ENCODE measurements at places on chromosomes 3 and 15.

GRCh38 chr15:66269326-66270090, 16.0 kb upstream of the MEGF11 start:
- no peak for DNase-seq

- no peak for DNase-seq
These were observed 6.0 kb downstream of the GATM start for GRCh38 chr15:45372041-45372995.

- DNase-seq = no peak
These were observed 175.5 kb downstream of the RAB11A start for GRCh38 chr15:66044837-66045236.

GRCh38 chr15:50181969-50182218, at the start of gene SLC27A2:
Gene SLC27A2, plus strand, starts transcription at chr15:50182196. Its CDS starts 232 bp downstream, at chr15:50182428.
- no peak for DNase-seq

- no peak for DNase-seq
These were observed 1.6 kb downstream of the C15orf39 start for GRCh38 chr15:75203017-75203907.

DNA sequence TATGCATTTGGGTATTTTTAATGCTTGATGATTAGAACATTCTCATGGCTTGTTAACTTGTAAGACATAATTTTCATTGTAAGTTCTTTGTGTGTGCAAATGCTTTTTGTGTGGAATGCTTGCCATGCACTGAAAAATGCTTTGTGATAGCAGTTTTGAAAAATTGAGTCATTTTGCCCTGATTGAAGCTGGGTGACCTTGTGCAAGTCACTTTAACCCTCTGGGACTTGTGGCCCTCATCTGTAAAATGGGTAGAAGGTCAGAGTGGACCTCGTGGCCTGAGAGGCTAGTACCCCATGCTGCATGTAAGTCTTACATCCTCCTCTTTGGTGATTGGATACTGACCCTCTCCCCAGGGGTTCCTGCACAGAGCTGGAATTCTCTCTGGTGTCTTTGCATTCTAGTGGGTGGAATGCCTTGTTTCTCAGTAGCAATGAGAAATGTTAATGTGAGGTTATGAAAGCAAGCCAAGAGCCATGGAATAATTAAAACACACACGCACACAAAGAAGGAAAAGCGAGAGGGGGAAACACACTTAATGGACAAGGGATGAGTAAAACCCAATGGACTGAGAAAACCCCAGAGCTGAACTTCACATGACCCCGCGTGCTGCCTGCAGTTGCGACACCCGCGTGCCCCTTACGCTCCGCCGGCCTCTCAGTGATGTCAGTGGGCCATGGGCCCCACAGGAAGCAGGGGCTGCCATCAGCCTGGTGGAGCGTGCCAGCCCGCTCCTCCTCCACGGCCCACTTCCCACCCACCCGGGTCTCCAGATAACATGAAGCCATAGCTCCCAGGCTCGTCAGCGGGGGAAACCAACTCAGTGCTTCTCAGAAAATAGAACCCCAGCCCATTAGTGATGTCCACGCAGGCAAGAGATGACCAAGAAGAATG, 44.0 kb downstream of the SMAD3 start:
- DNase-seq = no peak

GRCh38 chr15:50953302-50953701, 44.8 kb downstream of the AP4E1 start:
- no peak for DNase-seq

DNA sequence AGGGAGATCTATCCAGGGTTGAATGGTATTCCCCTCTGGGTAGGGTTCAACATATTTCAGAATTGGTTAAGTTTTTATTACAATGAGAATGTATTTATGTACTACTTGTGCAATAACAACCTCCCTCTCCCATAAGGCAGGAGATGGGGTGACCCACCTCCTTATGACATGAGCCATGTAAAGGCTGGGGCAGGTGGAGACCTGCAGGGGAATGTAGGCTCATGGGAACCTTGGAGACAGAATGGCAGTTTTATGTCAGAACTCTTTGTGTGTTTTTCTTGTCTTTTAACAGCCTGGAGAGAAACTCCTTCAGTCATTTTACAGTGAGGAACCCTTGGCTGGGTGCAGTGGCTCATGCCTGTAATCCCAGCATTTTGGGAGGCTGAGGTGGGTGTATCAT, 24.6 kb upstream of the INSYN1 start:
- no peak for DNase-seq

GRCh38 chr15:57358571-57358970, 17.7 kb upstream of the CGNL1 start:
- no peak for DNase-seq

DNA sequence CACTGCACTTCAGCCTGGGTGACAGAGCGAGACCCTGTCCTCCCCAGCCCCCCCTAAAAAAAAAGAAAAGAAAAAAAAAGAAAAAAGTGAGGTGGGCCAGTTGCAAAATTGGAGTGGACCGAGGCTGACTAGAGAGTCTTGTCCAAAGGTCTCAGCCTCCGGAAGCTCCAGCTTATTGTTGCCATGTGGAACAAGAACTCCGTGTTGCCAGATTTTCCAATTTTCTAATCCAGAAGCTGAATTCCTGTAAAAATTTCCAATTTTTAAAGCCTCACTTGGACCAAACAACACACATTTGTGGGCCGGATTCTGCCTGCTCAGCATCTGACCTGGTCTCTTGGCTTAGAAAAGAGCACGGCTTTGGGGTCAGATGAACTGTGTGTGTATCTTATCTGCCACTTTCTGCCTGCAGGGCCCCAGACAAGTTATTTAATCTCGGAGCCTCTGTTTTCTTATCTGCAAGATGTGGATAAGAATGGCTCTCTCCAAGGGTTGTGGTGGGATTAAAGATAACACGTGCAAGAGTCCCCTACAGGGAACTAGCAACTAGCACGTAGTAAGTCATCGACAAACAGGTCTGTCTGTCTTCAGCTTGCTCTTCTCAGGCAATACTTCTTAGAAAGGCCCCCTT, 73.7 kb upstream of the TLE3 start:
- DNase-seq = no peak

- DNase-seq = no peak
These were observed 161.0 kb upstream of the CTDSPL start for GRCh38 chr3:37700466-37701248.

- no peak for DNase-seq
These were observed 42.6 kb upstream of the SLC4A7 start for GRCh38 chr3:27526614-27527315.

- DNase-seq = no peak
These were observed 364.6 kb upstream of the AGTR1 start for GRCh38 chr3:148333091-148333490.

- DNase-seq = no peak
These were observed 276.2 kb upstream of the SGO1 start for GRCh38 chr3:20462226-20462625.

GRCh38 chr15:98501632-98502031, 146.7 kb upstream of the IGF1R start:
- DNase-seq = no peak

DNA sequence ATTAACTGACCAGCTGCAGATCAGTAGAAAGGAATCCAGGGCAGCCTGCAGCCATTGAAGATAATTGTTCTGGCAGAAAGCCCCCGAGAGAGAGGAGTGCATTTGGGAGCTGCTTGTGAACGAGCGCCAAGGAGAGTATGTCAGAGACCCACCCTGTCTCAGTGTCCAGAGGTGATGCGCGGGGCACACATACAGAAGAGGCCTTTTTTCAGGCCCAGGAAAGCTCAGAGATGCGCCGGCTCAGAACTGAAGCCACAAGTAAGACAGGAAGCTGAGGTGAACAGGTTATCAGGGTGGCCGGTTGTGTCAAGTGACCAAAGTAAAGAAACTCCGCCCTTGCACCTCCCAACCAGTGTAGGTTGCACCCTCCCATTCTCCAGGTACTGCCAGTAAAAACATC, 59.8 kb upstream of the HEG1 start:
- no peak for DNase-seq

DNA sequence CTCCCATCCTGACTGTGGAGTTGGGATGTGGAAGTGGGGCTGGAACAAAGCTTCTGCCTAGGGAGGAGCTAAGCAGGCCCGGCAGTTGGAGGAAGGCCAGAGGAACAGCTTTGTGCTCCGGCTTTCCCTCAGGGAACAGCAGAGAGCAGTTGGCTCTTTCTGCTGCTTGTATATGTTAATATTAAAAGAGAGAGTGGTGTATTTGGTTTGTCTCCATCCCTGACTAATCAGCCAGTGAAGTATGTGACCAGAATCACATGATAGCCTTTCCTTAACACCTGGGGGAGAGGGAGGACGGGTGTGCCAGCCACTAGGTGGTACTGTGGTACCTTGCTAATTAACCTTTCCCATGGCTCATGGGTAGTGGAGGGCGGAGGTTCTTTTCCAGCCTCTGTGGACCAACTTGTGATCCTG, 10.0 kb downstream of the EIF2B5 start:
- peak; percentile 53 for DNase-seq

DNA sequence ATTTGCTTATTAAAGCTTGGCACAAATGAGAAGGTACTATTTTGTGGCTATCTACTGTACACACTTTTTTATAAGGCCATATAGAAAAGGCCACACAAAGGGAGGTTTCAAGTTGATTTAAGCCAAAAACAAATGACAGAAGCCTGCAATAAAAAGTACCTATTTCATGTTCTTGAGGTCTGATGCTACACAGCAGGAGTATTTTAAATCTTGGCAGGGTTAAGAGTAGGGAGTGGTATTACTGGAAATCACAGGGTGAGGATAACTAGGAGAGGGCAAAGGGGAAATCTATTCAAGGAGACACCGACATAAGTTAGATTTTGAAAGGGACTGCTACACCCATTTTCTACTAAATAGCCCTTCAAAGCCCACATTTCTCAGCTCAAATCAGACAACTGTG, 146.2 kb downstream of the GREM1 start:
- DNase-seq = no peak

GRCh38 chr3:88410259-88410658, 260.5 kb downstream of the C3orf38 start:
- peak; percentile 5 for DNase-seq

- no peak for DNase-seq
These were observed 930.6 kb upstream of the EPHA6 start for GRCh38 chr3:95883801-95884200.

GRCh38 chr3:138030734-138031280, 20.8 kb downstream of the CLDN18 start:
- no peak for DNase-seq

GRCh38 chr3:31858439-31858838, 122.6 kb downstream of the OSBPL10 start:
- DNase-seq = no peak

DNA sequence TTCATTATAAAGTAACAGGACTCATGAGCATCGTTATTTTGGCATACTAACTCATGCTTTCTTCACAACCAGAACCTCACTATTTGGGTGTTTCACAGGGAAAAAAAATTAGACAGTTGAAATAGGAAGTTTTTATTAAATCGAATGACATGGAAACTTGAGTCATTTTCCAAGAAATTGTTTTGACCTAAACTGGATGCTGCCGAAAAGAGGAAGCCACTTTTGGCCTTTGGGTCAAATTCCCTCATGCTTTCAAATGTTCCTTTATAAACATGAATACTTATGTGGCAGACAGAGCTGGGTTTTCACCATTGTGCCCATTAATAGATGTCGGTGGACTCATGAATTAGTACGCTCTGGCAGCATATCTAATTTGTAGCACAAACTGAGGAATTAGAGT, 224.9 kb downstream of the MCTP2 start:
- DNase-seq = no peak

DNA sequence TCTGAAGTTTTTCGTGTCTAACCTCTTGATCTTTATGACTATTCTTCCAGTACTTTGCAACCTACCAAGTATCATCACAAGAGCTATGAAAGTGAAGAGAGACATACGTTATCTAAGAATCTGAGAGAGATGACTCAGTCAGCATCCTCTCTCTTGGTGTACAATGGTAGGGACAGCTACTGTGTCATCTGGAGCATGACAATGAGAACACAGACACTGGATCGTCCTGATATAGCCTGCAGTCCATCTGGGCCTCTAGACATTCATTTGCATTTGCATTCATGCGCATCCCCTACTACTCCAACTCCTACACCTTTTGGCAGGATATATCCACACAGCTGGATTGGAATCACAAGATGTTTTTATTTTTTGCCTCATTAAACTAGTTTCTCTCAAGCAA, 115.2 kb downstream of the PEX5L start:
- no peak for DNase-seq

DNA sequence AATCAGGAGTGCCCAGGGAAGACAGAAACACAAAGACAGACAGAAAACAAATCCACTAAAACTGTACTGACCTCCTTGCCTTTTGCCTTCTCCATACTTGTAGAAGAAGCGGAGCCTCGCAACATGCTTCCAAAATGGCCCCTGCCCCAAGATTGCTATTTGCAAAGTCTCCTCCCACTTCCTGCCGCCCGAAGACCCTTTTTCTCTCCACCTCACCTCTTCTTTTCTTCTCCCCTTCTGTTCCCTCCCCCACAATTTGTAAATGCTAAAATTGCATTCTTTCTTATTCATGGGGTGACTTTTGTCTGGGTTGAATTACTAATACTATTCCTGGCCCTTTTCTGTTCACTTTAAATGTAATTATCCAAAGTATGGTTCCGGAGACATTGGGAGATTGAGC, at the start of gene DPPA4:
TSS of gene DPPA4 (minus strand) at position 154 of the 400 bp plus-strand sequence. CDS start at position 125, 29 bp downstream.
- DNase-seq = no peak

DNA sequence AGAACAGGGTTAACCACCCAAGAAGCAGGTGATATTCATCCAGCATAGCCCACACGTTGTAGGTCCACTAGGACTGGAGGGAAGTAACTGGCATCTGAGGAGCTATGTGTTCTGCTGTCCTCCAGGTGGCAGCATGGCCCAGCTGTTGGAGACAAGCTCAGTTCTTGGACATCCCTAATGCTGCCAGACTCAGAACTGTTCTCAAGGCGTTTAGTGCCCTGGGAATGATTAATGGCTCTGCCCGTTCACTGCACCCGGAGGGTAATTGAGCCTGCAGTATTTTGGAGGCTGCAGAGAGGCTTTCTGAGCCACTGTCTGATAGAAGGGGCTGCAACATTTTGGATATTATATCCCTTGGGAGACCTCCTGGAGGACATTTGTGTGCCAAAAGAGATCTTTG, 521.3 kb upstream of the SEMA6D start:
- DNase-seq = peak; percentile 35

DNA sequence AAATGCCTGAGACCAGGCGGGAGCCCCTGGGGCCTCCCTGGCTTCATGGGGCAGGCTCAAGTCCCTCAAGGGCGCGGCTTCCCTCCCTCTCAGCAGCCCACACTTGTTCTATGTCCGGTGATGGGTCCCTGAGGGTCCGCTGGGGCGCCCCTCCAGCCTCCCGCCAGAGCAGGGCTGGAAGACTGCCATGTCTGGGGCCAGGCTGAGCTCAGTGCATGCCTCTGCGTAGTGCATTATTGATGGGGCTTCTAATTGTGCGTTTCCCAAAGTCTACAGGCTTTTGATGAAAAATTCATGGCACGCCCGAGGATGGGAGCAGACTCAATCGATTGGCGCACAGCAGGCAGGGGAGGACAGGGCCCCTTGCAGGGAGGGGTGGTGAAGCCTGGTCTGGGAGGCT, 51.3 kb downstream of the CYP11A1 start:
- no peak for DNase-seq

- DNase-seq = no peak
These were observed 636 bp upstream of the EIF1B start for GRCh38 chr3:40308725-40309417.

All from CD4-positive, alpha-beta T cell treated with Interleukin-10 for 1 hour (primary cell).